CD8-positive, alpha-beta memory T cell (primary cell): ENCODE measurements at places on chromosomes 4 and X.

DNA sequence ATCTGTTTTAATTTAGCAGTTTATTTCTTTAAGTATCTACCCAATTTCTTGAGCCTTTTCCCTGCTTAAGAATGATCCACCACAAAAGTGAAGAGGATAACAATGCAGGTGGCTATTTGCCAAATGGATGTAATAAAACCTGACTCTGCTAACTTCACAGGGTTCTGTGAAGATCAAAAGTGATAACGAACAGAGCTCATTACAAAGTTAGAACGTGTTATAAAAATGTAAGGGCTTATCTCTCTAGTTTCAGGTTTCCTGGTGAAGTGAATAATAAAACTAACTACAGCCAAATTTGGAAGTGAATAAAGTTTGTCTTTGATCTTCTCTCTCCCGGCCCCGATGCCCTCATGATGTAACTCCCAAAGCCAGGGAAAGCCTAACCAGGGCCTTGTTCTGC, 497.9 kb downstream of the SMARCA1 start:
- DNase-seq: no peak

DNA sequence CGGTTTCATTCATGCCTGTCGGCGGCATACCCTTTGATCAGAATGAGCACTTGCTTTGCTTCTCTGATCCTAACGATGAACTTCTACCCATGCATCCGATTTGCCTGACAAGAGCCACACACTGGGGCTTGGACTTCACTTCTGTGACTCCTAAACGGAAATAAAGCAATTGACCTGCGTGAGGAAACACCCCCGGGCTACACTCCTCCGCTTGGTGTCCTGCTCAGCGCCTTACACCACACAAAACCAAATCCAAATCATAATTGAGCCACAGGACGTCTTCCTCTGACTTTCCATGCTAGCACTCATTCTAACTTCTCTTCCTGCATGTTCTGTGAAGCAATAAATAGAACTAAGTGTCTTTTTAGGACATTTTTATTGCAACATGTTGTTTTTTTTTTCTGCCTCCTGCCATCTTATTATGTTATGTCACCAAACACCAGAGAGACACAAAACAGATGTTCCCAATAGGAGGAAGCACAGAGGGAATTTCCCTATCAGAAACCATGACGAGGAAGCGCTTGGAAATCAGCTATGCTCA, 110.8 kb upstream of the FAM9B start:
- no peak for DNase-seq

DNA sequence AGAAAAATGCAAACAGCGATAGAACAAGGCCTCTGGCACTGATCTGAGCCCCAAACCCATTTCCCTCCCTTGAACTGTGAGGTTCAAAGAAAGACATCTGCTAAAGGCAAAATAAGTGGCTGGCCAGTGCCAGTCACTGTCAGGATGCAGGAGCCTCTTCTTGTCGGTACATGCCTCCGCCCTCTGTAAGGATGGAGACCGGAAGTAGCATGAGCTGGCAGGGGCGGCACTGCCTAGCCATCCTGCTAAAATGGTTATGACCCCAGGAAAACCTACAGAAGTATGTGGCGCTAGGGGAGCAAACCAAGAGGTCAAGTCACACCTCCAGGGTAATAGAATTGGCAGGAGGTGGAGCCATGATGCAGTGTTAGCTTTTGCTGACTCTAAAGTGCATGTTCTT, 180.3 kb downstream of the DCLK2 start:
- no peak for DNase-seq

GRCh38 chr4:102687982-102688433, 72.8 kb downstream of the MANBA start:
- DNase-seq: no peak

DNA sequence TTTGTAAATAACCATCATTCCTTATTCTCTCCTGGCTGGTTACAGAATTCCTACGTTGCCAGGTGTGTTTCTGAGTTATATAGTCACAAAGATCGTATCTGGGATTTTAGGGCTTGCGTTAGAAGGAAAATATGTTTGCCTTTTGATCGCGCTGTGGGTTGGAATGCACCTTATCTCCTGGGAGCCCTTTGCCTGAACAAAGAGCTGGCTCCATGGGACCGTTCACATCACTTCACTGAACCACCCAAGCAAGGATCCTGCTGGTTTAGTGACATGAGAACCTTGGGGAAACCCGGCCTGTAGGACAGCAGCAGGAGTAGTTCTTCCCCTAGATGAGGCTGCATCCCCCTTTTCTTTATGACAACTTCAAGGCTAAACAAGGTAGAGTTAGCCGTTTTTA, 51.6 kb downstream of the RS1 start:
- DNase-seq: no peak

GRCh38 chr4:85966373-85966772, 393.5 kb downstream of the MAPK10 start:
- no peak for DNase-seq

DNA sequence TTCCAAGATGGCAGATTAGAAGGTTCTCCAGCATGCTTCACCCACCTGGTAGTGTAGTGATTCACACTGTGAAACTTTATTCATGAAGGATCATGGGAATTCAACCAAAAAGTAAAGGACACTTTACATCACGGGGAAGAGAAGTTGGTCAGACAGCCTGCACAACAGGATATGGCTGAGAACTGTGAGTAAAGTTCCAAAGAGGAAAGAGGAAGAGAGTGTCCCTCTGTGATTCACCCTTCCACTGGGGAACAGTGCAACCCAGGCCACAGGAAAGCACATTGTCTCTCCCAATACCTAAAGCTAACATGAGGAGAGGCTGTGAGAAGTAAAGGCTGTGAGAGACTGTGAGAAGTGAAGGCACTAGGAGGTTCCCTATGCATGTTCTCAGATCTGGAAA, 137.2 kb downstream of the STPG2 start:
- no peak for DNase-seq

- no peak for DNase-seq
These were observed 76.1 kb downstream of the BCOR start for GRCh38 chrX:40021647-40022046.

DNA sequence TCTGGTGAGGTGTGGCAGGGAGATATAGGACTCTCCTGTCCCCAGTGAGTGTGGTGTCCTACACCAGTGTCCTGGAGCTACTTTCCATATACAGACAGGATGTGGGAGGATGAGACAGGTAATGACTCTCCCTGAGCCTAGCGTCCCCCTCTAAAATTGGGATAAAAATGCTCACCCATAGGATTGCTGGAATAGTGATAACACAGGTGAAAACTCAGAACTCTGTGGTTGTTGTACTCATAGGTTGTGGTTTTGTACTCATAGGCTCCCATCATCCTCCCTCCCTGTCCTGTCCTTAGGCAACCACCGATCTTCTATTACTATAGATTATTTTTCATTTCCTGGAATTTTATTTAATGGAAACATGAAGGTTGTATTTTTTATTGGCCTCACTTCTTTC, 60.7 kb upstream of the NXF3 start:
- DNase-seq: no peak

- no peak for DNase-seq
These were observed 277.6 kb upstream of the DIAPH2 start for GRCh38 chrX:96407072-96407471.
